ENCODE measurements at places on chromosomes 7 and 10.

DNA sequence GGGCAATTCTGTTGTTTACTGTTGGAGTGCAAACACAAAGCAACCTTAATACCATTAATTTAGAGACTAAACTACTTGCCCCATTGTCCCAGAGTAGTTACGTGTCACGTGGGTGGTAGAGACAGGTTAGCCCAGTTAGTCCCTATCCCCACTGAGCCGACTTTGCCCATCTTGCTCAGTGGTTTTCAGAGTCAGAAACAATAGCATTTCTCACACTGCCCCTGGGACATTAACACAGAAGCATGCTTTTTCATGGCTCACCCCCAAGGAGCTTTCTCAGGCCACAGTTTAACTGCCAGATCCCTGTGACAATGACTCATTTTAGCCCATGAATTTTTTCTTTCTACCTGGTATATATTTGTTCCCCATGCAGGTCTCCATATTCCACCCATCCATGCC, 271.0 kb downstream of the POU6F2 start:
- DNase-seq: no peak

- no peak for DNase-seq
Measured at GRCh38 chr7:48962821-48963505, 38.6 kb downstream of the CDC14C start.

- no peak for DNase-seq
Measured at GRCh38 chr10:3476186-3476585, 303.6 kb upstream of the PITRM1 start.

- DNase-seq: no peak
Measured at GRCh38 chr7:20268824-20269223, 51.6 kb upstream of the MACC1 start.

DNA sequence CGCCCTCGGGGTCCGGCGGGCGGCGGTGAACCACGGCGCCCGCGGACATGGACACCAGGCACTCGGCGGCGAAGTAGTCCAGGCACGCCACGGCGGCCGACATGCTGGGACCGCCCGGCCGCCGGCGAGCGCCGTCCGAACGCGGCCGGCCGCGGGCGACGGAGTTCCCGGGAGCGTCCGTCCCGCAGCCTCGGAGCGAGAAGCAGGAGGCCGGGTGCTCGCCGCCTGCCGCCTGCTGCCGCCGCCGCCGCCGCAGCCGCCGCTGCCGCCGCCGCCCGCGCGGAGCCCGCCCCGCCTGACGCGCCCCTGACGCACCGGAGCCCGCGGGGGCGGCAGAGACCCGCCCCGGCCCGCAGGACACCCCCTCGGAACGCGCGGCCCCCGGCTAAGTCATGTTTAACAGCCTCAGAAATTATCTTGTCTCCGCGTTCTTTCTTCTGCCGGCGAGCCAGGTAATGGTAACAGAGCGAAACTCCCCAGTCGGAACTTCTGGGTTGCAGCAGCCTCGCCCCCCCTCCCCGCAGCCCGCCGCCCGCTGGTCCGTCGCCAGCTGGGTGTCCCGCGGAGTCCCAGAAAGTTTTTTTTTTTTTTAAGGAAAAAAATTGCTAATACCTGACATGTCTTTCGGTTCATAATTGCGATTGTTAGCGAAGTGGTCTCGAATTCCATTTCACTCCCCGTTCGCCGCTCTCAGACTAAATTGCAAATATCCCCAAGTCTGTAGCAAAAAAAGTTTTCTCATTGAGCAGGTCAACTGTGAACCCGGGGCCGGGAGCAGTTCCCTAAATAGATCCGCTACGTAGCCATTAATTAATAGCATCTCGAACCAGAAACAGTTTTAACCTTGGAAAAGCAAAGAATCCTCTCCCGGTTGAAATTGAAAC, at the start of gene KLF14:
Gene KLF14 (minus strand): TSS at position 277 of the 884 bp plus-strand sequence. CDS start 174 bp downstream, at position 103.
- no peak for DNase-seq

GRCh38 chr7:123154231-123154860, 45.4 kb downstream of the SLC13A1 start:
- DNase-seq: peak; percentile 69
